ENCODE measurements at places on chromosomes 2 and 18.

GRCh38 chr2:231034291-231034882, 2.9 kb upstream of the C2orf72 start:
- no peak for DNase-seq

GRCh38 chr18:26335571-26336487, 109.6 kb downstream of the TAF4B start:
- no peak for DNase-seq

- DNase-seq, result no peak
These were observed 1.3 kb downstream of the RASGRP3 start for GRCh38 chr2:33477473-33478468.

GRCh38 chr18:79186649-79187048, 117.5 kb downstream of the ATP9B start:
- DNase-seq, result no peak

DNA sequence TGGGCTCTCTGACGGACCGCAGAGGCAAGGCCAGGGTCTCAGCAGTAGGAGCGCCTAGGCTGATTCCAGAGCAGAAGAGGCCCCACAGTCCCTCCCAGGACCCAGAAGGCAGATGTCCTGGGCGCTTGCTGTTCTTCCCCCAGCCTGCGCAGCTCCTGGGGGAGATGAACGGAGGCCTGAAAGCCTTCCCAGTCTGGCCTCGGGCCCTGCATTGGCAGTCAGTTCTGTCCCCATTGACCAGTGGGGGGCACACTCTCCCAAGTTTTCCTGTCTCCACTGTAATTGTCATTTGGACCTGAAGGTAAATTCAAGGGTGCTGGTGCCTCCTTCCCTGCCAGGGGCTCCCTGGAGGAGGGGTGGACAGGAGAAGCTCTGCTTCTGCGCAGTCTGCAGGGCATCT, 345.7 kb downstream of the CYP26B1 start:
- DNase-seq, result no peak

- DNase-seq, result no peak
These were observed 57.4 kb downstream of the KCNE4 start for GRCh38 chr2:223109341-223109740.

GRCh38 chr2:179622635-179623300, 238.6 kb downstream of the ZNF385B start:
- DNase-seq, result no peak

GRCh38 chr2:47389692-47390091, 13.3 kb upstream of the MSH2 start:
- no peak for DNase-seq

- DNase-seq, result no peak
These were observed 261.3 kb downstream of the MBD5 start for GRCh38 chr2:148282201-148282600.

Measured in thymus (tissue), 14 donors.